ENCODE measurements at places on chromosomes 2 and 18.
A peak's percentile ranks its signal among the peaks of the same experiment; 100 is the strongest.

DNA sequence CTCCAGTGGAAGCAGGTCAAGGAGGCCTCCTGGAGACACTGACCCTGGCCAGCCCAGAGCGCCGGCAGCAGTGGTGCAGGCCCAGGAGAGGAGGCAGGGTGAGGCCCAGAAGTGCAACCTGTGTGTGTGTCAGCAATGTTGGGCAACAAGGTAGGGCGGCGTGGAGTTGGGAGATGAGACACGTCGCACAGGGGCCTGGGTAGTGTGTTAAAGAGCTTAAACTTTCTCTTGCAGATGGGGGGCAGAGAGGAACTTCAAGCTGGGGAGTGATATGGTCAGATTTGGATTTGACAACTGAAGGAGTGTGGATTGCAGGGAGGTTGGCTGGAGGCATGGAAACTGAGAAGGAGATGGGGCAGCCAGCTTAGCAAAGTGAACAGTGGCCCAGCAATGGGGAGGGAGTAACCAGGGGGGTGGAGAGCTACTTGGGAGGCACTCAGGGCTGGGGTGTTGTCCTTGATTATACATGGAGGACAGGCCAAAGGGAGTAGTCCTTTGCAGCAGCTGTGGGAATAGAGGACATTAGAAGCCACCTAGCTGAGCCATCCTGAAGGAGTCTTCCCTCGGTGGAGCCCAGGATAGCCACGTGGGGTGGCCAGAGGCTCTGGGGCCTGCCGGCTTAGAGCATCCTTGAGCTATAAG lies 278.6 kb upstream of the HS6ST1 start:
- peak; percentile 15 for DNase-seq

DNA sequence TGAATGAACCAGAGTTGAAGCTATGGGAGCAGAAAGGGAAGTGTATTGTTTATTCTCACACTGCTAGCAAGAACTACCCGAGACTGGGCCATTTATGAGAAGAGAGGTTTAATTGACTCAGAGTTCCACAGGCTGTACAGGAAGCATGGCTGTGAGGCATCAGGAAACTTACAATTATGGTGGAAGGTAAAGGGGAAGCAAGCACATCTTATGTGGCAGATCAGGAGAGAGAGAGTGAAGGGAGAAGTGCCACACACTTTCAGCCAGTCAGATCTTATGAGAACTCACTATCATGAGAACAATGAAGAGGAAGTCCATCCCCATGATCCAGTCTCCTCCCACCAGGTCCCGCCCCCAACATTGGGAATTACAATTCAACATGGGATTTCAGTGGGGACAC lies 383.2 kb upstream of the SLC14A2 start:
- no peak for DNase-seq

GRCh38 chr2:54967269-54967668 lies 83.0 kb downstream of the RTN4 start:
- DNase-seq: no peak

GRCh38 chr2:10002109-10002508 lies 41.2 kb upstream of the KLF11 start:
- DNase-seq: no peak
